ENCODE measurements at places on chromosomes 6 and 20.

GRCh38 chr6:11761744-11762620, 16.6 kb downstream of the ADTRP start:
- DNase-seq, result peak; percentile 80

- DNase-seq, result no peak
Measured at GRCh38 chr6:16380220-16380809, 141.9 kb downstream of the GMPR start.

DNA sequence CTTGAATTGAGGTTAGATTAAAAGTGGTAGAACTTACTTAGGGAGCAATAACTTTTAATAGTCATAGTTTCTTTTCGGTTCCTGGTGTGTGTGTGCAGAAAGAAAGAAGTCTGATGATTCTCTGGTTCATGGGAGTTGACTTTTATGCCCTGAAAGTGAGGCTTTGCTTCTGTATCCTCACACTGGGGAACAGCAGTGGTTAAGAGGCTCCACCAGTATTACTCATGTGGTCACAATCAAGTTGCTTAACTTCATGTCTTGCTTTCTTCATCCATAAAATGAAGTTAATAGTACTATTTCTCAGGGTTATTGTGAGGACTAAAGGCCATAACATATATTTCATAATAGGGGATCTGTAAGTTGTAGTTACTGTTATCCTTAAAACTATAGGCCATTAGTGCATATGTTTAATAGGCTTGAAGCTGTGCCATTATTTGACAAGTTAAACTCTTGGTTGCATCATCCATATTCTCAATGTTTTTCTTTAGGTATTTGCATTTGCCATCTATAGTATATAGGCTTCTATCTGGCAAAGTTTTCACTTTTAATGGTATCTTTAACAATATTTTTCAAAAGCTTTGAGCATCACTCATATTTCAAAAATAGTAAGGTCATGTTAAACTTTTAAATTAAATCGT, 262.4 kb downstream of the PLCB1 start:
- DNase-seq, result no peak

DNA sequence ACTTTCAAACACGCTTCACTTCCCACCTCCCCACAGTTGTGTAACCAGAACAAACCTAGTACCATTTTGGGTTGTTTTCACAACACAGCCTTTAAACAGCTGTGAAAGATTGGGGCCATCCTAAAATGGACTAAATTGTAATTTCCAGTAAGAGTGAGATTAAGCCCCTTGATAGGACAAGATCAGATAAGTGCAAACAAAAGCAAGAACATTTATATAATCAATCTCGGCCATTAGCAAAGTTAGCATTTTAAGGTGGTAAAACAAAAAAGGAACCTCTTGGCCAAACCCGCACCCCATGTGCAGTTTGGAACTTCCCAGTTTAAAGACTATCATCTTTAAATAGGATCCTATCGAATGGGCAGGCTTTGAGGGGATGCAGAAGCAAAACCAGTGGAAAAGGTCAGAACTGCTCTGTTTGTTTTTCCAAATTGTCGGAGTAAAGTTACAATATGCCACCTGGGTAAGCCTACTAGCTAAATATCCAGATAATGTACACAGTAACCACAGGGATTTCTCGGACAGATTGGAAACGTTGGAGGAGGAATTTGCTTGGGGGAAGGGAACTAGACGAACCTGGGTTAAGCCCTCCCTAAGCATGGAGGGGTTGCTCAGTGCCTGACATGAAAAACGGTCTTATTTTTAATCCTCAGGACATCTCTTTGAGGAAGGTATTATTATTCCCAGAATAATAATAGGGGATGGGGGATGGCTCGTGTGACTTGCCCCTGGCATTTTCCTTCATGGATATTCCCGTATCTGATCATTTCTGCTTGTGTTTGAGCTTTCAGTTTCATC, 159.8 kb upstream of the SALL4 start:
- no peak for DNase-seq

- DNase-seq, result peak; percentile 8
Measured at GRCh38 chr20:12837646-12838045, 171.1 kb upstream of the SPTLC3 start.

GRCh38 chr6:108650781-108651180, 90.1 kb downstream of the FOXO3 start:
- no peak for DNase-seq

DNA sequence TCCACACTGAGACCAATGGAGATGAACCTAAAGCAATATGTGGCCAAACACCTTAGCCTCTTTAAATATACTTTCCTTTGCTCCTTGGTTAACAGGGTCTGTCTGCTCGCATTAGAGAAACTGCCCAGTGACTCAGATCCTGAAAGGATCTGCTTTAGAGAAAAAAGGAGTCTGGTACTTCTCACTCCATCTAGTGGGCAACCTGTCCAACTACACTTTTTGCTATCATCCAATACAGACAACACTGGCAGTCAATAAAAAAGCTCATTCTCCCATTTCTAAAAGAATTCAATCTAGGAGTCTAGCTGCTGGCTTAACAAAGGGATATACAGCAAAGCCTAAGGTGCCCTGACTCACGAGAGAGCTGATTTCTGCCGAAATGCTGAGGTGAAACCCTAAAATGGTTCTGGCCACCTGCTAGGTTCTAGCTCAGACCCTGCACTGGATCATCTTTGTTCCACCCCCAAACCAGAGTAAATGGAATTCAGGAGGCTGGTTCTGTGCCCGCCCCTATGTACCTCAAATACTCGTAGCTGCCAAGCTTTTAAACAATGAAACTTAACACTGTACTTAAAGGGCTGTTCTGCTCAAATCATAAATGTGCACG, 11.5 kb downstream of the GNL1 start:
- peak; percentile 79 for DNase-seq

GRCh38 chr20:58149437-58150091, 78.9 kb downstream of the ANKRD60 start:
- DNase-seq, result no peak

DNA sequence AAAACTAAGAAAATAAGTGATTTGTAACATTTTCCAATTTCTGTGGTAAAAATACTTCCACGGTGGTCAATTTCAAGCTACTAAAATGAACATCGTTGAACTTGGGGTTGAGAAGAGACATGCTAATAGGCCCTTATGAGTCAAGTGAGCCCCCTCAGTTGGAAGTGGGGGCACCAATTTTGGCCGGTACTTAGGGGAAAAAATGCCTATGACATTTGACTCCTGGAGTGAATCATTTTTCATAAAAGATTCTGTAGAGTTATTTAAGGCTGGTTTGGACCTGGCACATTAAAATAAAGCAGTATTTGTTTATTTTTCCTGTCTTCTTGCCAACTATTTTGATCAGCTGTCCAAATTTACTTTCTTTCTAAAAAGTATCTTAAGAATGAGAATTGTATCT, 32.4 kb upstream of the CAP2 start:
- no peak for DNase-seq

DNA sequence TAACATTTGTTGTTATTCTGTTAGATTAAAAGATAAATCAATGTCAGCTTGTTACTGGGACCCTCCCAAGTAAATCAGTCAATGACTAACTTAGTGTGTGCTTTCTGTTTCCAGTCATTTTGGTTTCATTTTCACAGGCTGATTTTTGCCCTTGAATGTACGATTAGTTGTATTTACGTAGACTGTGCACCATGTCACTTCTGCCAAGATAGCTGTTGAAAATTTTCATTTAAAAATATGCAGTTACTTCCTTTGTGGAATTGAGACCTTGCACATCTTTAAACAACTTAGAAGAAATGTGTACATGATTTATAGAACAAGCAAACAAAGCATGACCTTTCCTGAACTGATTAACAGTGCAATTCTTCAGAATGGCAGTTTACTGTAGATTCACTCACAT, 944.8 kb upstream of the CITED2 start:
- peak; percentile 25 for DNase-seq

DNA sequence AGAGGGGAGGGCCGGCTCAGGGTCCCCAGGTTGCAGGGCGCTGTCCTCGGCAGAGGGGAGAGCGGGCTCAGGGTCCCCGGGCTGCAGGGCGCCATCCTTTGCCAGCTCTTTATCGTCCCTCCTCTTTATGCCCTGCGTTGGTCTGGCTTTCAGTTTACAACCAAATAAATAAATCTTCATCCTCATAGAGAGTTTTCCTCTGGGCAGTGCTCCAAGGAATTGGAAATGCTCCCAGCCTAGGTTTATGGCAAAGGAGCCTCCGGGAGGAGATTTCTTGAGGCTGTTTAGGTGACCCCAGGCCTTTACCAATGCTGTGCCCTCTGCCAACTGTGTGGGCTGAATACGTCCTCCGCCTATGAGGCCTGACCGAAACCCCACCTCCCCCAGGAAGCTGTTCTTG, 60.2 kb downstream of the CHMP4B start:
- DNase-seq, result no peak

DNA sequence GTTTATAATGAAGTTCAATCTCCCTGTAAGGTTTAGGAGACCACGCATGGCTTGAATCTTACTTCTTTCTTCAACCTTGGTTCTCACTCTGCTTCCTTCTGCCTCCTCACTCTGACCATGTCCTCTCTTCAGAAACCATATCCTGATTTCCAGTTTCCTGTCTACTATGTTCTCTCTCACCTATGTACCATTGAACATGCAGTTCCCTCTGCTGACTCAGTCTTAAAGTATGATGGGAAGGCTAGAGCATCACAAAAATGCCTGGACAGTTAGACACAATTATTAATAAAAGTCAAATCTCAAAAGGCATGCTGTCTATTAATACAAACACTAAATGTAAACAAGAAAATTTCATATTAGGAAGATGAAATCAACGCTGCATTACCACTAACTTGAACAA, 151.6 kb downstream of the PRKN start:
- DNase-seq, result no peak

GRCh38 chr6:16344756-16345155, 106.4 kb downstream of the GMPR start:
- DNase-seq, result no peak

DNA sequence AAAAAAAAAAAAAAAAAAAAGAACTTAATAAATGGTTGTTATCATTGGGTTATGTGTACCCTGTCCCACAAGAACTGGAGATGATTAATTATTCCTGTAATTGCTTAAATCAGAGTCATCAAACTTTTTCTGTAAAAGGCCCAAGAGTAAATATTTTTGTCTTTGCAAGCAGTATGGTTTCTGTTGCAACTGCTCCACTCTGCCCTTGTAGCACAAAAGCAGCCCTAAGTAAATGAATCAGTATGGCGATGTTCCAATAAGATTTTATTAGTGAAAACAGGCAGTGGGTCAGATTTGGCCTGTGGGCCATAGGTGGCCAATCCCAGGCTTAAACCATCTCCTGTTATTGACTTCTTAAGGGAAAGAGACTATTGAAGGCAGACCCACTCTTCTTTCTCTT, 252.7 kb downstream of the TSHZ2 start:
- DNase-seq, result no peak

DNA sequence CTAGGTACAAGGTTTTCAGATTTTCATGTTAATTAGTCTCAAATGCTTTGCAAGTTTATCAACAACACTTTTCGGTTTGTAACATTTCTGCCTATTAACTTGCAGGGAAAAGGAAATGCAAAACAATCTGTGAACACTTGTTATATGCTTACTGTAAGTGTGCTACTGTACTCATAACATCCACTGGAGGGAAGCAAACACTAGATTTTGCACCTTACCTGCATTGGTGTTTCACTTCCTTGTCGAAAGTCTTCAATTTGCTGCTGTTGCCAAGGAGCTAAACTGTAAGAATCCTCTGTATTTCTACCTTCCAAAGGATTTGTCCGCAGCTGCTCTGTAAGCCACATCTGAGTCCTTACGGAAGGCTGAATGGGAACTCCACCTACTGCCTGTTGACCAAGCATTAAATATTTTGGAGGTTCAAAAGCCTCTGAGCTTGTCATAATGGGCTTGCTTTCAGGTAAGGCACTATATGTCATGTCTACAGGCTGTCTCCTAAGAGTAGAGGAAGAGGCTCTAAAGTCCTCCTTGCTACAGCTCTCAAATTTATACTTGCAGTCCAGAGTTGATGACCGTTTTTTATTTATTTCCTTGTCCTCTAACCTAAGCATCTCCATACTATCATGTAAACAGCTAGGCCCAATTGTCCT, 17.3 kb downstream of the PLN start:
- DNase-seq, result peak; percentile 26

DNA sequence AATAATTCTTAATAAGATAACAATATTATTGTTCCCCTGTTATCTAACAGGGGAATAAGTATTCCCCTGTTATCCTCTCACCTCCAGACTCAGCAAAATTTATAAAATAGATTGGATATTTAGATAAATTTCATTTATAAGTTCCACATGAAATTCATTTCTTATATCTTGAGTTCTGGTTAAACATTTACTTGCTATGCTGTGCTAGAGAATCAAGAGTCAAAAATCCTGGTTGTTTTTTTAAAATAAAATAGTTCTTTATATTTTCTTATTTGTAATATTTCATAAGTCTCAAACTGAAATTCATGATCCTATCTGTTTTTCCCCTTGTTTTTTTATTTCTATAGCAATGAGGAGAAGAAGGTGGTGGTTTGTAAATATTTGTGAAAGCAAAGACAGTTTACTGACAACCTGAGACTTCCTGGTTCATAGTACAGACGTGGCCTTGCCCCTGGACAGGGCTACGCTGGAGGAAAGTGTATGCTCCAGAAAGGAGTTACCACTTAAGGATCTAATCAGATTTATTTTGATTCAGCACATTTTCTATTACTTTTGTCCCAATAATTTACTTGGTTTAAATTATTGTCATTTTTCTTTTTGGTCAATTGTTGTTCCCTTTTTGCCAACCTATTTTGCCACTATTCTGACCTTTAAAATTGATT, 37.8 kb upstream of the MARCKS start:
- no peak for DNase-seq

- no peak for DNase-seq
Measured at GRCh38 chr20:17634661-17635331, 47.2 kb downstream of the RRBP1 start.

DNA sequence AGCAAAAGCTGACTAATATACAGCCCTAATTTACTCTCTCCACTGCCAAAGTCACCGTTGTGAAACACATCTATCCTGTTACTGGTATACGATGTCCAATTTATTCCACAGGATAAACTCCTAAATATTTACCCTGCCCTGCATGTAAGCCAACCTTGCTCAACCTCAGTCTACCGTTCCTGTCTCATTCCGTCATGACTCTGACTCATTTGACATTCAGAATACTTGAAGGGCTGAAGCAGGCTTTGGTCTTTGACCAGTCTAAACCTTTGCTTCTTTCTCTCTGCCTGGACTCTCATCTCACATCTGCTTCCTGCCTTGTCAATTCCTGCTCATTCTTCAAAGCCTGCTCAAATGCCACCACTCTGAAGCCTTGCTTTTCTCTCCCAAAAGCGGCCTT, 157.5 kb downstream of the SCP2D1 start:
- DNase-seq, result no peak

DNA sequence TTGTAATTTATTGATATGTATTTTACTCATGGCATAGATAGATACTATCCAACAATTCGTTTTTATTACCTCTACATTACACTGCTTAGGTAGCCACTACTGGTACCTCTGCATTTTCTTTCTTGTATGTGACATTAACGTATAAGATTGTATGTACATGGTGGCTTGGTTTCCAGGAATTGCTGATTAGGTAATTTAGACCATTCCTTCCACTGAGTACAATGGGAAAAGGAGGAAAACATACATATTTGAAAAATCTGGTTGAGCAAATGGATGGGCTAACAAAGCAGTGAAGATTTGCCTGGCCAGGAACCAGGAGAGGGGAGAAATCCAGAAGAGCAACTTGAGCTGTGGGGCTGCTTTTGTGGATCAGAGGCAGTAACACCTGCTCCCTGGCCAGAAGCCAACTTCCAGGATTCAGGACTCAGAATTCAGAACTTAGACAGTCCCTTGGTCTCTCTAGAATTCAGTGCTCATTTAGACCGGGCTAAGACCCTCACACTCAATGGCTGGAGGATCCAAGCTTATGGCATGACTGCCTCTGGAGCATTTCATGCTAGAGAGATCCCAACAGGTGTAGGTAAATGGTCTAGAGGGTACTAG, 17.9 kb upstream of the MICB start:
- no peak for DNase-seq

Data from kidney glomerular epithelial cell (primary cell).